Activated CD8-positive, alpha-beta memory T cell treated with anti-CD3 and anti-CD28 coated beads for 1 hour (primary cell): ENCODE measurements at places on chromosomes 2 and 18.
A peak's percentile ranks its signal among the peaks of the same experiment; 100 is the strongest.

DNA sequence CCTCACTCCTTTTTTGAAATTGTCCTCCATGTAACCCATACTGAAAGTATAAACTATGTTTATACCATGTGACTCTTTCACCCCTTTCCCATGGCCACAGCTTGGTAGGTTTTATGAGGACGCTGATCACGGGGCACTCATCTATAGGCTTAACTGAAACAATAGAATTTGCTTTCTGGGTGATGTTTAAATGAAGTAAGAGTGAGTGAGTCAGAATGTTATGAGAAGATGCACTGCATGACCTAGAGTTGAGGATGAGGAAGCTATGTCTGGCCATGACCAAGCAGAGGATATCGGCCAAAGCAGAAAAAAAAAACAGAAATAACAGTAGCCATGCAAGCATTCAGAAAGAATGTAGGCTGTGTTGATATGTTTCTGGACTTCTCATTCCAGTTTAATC, 34.9 kb downstream of the SCN1A start:
- DNase-seq = no peak

DNA sequence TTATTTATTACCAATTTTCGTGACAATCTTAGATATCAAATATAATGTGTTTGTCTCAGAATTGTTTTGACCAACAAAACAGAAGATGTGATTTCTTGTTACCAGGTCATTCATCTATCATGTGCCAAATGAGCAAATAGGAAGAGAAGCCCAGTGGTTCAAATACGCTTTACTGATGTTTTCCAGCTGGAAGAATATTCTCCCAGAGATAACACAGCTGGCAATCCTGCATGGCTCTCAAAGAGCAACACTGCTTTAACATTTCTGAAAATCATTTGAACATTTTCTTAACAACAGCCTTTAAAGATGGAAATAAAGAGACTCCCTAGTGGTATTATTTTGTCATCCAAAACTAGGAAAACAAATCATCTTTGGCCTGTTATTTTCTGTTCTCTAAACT, 359.8 kb downstream of the CTNNA2 start:
- DNase-seq = no peak

DNA sequence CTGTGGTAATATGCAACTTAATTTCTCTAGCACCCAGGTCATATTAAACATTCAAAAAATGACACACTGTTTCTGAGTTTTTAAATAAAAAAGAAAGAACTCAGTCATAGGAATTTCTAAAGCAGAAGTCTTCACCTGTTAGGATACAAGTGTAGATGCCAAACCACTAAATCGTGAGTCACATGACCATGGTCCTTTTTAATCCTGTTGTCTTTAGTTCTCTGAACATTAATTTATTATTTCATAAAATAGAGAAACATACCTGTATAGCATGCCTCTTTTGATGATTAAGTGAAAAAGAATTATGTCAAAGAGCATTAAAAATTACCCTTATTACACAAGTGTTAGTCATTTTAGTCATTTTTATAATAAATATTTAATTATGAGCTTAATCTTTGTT, 398.8 kb downstream of the CCDC85A start:
- no peak for DNase-seq

- DNase-seq = no peak
Observed at GRCh38 chr2:200081236-200081635, 125.9 kb downstream of the MAIP1 start.

- DNase-seq = no peak
Observed at GRCh38 chr2:118168615-118169014, 80.3 kb downstream of the INSIG2 start.

DNA sequence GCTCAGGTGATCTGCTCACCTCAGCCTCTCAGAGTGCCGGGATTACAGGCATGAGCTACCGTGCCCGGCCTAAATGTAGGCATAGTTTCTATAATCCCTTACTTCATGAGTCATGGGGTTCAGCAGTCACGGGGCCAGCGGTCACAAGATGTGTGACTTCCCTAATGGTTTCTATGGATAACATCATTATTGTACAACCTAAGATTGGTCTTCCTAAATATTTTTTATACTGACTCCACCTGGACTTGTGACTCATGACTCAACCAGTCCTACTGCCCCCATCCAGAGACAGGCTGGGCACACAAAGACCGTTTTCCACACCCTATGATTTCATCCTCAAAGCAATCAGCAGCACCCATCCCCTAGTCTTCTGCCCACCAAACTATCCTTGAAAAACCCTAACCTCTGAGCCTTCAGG, 15.9 kb downstream of the FAM210A start:
- no peak for DNase-seq

DNA sequence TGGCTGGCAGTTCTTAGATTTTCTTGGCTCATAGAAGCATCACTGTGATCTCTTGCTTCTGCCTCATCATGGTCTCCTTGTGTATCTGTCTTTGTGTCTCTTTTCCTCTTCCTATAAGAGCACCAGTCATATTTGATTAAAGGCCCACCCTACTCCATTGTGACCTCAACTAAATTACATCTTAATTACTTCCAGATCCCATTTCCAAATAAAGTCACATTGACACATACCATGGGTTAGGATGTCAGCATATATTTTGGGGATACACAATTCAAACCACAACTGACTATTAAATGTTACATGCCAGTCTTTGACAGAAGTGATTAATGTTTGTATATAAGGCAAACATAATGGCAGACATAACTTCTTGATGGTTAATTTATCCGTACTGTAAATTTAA, 27.3 kb upstream of the TMX3 start:
- DNase-seq = no peak

DNA sequence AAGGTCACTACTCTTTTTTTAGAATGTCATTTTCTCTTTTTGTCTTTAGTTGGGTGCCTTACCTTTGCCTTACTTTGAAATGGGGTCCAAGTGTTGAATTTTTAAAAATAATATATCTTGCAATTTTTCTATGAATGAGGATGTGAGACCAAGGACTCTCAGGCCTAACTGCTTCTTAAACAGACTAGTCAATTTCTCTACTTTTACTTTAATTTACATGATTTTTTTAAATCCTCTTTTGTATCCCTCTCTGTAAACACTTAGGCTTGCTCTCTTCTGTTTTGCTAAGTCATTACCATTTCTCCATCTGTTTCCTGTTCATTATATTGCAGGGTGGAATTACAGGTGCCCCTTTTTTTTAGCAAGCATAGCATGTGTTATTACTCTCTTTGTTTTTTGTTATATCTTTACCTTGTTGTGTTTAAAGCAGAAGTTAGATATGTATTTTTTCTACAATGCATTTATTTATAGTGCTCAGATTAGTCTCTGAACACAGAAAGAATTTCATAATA, 261.8 kb downstream of the SPAG16 start:
- no peak for DNase-seq

DNA sequence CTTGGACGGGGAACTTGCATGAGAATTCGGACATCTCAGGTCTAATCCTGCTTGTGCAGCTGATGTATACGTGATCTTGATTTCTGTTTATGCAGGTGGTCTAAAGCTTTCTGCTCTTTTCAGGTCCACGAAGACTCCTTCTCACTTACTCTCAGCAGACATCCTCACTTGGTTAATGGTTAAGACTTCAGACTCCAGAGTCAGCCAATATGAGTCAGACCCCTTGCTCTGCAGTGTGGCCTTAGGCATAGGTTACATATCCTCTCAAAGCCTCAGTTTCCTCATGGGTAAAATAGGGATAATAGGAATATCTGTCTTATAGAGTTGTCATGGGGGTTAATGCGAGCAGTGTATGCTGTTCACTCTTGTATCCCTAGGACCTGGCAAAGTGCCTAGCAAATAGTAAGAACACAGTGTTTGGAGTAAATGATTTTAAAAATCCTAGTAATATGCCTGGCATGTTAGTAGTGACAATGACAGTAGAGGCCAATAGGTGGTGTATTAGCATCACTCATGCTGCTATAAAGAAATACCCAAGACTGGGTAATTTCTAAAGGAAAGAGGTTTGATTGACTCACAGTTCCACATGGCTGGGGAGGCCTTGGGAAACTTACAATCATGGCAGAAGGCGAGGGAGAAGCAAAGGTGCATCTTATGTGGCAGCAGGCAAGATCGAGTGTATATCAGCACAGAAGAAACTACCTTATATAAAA, 42.3 kb downstream of the XRCC5 start:
- no peak for DNase-seq

DNA sequence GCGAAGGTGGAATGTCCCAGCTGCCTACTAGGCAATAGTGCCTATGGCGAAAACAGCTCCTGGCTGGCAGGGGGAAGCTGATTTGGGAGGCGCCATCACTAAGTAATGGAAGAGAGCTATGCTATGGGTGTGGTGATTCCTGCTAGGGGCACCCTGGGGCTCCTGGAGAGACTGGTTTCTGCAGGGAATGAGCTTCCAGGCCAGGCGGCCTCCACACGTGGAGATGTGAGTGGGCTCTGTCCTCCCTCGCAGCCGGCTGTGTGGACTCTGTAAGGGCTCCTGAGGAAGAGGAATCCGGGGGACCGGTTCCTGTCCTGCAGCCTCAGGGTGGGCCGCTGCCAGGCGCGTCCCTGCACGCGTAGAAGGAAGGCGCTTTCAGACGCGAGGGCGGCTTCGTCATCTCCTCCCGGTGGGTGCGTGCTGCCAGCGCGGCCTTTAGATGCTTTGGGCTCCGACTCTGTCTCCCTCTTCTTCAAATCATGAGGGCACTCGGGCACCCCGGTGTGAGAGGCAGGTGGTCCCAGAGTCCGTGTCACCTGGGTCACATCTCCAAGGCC, 55.5 kb upstream of the ANKRD62 start:
- no peak for DNase-seq

DNA sequence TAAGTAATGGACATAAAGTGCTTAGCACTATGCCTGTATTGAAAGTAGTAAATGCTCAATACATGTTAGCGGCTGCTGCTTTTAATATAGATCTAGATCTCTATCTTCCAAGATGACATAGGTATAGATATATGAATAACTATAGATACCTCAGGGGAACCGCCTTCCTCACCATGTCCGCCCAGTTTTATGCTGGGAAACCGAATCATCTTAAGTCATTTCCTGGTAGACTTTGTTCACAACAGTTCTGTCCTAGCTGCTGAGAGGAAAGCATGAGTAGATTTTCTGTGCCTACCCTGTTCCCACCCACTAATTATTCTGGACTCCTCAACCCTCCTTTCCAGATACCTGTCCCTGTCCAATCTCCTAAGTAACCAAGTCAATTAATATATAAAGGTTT, 21.6 kb upstream of the ITM2C start:
- DNase-seq = no peak

GRCh38 chr2:238582159-238582558, 155.4 kb downstream of the ASB1 start:
- no peak for DNase-seq

DNA sequence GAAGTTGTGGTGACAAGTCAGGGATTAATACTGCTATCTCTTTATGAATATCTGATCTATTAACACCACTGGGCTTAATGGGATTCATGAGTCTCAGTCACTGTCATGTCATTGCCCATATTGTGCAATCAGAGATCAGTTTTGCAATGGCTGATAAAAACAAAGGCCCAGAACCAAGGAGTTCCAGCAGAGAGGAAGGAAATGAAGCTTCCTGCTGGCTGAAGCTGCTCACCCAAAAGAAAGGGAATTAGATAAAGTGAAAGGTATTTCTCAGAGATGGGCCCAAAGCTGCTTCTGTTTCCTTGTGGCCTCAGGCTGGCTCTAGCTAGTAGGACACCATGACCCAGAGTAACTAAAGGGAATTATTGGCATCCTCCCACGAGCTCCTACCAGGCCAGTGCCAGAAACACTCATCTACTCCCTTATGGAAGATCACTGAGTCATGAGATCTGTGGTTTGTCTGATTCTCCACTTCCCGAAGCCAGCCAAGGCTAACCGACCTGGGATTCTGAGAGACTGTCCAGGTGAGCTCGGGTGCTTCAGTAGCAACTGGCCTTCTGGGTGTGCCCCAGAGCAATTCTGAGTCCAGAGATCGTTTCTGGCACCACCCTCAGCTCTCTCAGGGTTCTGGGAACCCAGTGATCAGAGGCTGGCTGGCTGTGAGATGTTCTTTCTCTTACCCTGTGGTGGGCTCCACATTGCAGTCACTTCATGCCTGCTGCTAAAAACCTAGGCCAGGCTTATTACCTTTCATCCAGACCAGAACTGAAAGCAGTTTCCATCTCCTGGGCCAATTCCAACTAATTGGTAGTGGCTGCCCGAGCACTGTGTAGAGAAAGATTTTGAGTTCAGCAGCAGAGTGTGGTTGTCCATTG, 129.5 kb upstream of the PELI1 start:
- no peak for DNase-seq

- DNase-seq = peak; percentile 30
Observed at GRCh38 chr2:72887740-72888437, 681 bp downstream of the SPR start.

GRCh38 chr2:152497481-152498052, 162.6 kb downstream of the FMNL2 start:
- DNase-seq = no peak

DNA sequence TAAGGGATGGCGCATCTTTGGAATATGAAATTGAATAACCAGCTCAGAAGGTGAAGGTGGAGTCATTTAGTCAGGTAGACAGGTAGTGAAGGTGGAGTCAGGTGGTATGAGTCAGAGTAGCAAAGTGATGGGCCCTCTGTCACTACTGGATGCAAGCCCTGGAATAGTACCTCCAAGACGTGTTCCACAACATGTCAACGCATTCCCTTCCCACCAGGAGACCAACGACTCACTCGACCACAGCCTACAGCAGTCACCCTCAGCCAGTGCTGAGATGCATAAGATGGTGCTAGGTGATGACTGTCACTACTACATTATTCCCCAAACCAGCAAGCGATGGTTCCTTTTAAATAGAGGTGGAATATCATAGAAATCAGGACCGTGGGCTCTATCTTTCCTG, 6.8 kb downstream of the CPLX4 start:
- DNase-seq = no peak

- no peak for DNase-seq
Observed at GRCh38 chr2:85584354-85584856, at the start of gene VAMP5. Gene VAMP5 (plus strand): TSS chr2:85584431. CDS start chr2:85584491, 60 bp downstream.

GRCh38 chr2:33521791-33522281, 45.4 kb downstream of the RASGRP3 start:
- DNase-seq = no peak

DNA sequence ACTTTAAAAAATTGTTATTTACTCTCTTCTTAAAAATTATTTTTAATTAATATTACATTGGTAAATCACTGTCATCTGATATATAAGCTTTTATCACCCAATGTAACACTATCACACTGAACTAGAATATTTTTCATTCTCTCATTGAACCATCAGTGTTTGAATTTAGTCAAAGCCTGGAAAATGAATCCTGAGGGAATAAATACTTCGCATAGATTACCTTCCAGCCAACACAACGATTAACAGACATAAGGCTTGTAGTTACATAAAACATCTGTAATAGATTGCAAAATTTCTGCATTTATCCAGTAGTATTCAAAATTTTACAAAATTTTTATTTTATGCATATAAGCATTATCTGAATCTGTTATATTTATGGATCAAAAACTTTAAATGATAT, 314.9 kb downstream of the ERBB4 start:
- DNase-seq = no peak

- DNase-seq = no peak
Observed at GRCh38 chr2:149799013-149799705, 211.6 kb upstream of the MMADHC start.

DNA sequence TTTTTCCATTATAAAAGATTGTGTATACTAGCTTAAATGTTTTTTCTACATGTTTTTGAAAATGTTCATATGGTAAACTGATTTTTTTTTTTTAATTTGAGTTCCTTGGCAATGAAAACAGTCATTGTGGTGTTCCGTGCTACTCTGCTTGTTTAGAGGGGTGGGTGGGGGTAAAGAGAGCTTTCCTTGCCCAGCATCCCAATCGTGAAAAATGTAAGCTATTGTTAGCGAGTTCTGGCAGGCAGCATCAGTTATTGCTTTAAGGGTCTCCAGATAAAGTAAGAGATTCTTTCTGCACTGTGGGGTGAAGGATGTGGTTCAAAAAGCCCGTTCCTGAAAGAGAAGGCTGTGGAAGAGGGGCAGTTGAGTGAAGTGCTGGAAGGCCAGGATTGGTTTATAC, 118.4 kb downstream of the TANC1 start:
- DNase-seq = no peak
